ENCODE measurements at places on chromosomes 4 and X.

GRCh38 chr4:115770046-115770543 is 656.7 kb upstream of the NDST4 start:
- no peak for DNase-seq

DNA sequence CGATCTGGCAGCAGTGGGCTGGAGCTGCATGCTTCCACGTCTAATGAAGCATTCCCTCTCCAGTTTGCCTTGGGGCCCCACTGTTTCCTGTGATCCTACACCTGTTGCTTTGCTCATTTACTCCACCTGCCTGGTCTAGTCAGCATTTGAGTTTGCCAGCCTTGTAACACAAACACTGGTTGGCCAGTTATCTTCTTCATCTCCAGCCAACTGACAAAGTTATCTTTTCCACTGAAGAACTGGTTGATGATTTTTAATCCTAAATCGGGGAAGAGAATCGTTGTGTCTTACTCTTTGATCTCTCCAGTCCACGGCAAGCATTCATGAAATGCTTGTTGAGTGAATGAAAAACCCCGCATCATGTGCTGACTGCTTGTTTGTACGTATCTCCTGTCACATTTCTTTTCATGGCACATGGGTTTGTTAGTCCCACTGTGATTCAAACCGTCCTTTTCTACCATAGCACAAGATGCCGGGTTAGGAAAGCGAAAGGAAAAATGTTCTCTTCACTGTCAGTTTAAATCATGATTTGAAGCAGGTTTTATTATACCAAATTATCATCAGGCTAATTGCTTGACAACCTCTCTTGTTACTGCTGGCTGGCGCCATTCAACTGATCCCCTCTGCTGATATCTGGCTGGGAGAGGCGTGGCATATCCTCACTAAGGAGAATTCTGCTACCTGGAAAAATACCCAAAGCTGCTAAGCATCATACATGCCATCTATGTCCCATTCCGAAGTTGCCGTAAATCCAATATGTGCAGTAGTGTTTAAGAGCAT is 144.8 kb downstream of the SHROOM3 start:
- no peak for DNase-seq

GRCh38 chr4:2789351-2789750 is 3.5 kb upstream of the SH3BP2 start:
- DNase-seq, result no peak

- DNase-seq, result no peak
These were observed 3.3 kb downstream of the KLF3 start for GRCh38 chr4:38667085-38667893.

GRCh38 chr4:67521506-67521905 is 23.8 kb downstream of the CENPC start:
- DNase-seq, result no peak

DNA sequence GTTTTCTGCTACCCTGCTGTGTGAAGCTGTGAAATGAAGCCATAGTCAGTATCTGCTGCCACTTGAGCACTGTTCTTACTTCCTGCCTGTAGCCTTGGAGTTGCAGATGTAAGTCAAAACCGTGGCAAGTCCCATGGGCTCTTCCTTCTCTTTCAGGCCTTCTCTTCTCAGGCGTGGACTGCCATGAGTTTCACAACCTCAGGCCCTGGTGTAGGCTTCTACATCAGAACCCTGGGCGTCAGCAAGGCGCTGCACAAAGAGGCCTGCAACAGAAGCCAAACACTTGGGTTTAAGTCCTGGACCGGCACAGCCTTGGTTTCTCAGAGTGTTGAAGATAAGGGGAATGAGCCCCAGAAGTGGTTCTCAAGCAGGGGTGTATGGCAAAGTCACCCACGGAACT is 2.5 kb downstream of the ZNF518B start:
- DNase-seq, result no peak

Measured in GM12878 (cell line).